Naive thymus-derived CD4-positive, alpha-beta T cell (primary cell): ENCODE measurements at places on chromosomes 12 and 14. TPM values are rescaled to one million over a fixed set of nuclear protein-coding genes. Genes with fewer than 3 reads are reported as not detected.

GRCh38 chr12:116959198-116959460 is 48.4 kb downstream of the FBXW8 start:
- H3K36me3 ChIP-seq: peaks cover 5% of the 10 kb centered on the region
- H3K27me3 ChIP-seq: no peaks in the 10 kb centered on the region
- H3K27ac ChIP-seq: no peak overlapping the region
- DNase-seq: no peak
- H3K4me3 ChIP-seq: no peak overlapping the region

DNA sequence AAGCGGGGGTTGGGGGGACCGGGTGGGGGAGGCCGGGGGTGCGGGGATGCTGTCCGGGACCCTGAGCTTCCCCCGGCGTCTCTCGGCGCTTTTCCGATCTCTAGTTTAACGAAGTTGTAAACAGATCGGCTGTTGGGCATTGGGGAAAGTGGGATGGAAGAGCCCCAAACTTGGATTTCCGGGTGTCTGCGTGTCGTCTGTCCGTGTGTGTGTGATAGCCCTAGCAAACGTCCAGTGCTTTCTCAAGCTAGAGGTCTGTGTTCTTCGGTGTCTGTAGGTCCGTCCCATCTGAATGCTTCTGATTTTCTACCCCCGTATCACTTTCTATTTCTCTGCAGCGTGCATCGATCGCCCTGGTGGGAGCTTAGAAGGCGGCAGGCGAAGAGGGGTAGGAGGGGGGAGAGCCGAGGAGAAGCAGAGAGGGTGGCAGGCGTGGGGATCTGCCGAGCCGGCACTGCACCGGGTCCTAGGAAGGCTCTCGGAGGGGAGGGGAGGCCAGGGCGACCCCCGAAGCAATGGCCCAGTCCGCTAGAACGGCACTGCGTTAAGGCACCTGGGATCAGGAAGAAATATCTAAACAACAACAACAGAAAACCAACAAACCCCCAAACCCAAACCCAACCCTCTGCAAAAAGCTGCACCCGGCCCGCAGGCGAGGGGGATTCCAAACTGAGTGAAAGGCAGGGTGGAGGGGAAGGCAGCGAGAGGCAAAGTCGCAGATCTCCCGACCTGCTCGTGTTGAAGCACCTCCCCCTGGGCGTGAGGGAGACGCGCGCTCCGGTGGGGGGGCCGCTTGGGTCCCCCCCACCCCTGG is 1.0 kb downstream of the KCNA1 start:
- no peaks in the 10 kb centered on the region for H3K4me1 ChIP-seq
- H3K36me3 ChIP-seq: no peaks in the 10 kb centered on the region
- no peaks in the 10 kb centered on the region for H3K27me3 ChIP-seq
- no peak for DNase-seq
- H3K27ac ChIP-seq: no peak overlapping the region

GRCh38 chr12:42652048-42652447 is 62.5 kb upstream of the PRICKLE1 start:
- H3K36me3 ChIP-seq: no peaks in the 10 kb centered on the region
- H3K27ac ChIP-seq: no peak overlapping the region
- H3K27me3 ChIP-seq: no peaks in the 10 kb centered on the region
- DNase-seq: no peak

- no peak overlapping the region for H3K27ac ChIP-seq
Measured at GRCh38 chr14:104085889-104086201, 345 bp downstream of the ASPG start.

GPHB5 gene
- total RNA-seq: not detected in 2 replicates

SLC5A8 gene
- total RNA-seq: not detected
